ENCODE measurements at places on chromosomes 5 and 9.
A peak's percentile ranks its signal among the peaks of the same experiment; 100 is the strongest.

DNA sequence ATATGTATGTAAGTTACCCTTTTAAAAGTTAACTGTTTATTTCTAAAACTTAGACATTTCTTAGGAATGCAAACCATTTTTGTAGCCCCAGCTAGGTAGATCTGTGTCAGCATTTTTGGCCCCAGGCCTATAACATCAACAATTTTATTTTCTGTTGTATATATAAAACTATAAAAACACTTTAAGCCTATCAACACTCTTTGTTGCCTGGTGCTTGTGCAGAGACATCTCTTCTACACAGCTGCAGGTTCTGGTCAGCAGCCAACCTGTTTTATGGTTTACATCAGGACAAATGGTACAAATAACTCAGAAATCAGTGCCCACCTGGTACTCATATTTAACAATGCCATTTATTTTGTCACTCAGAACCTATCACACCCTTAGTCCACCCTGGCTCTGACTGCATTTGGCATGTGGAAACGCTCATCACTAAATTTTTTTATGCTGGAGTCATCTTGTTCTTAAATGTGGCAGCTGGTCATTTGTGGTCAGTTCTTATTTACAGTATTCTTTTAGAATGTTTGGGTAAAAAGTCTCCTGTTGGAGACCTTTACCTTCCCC, 173.4 kb downstream of the DNAH5 start:
- DNase-seq, result peak; percentile 23

DNA sequence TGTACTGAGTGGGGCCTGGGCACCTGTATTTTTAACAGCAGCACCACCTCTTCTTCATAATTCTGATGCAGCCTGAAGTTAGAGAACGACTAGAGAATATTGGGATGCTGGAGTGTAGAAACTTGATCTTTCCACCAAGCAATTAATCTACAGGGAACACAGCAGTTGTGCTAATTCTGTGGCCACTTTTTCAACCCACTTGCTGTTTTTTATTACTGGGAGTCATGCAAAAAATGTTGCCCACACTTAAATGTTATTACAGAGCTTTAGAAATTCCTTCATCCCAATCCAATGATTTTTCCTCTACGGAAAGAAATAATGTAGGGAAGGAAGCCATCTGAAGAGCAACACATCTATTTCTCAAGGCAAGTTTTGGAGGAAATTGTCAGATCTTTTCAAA, 190.9 kb upstream of the TUT7 start:
- DNase-seq, result peak; percentile 83

GRCh38 chr5:134837530-134838181, 8.1 kb upstream of the C5orf24 start:
- DNase-seq, result no peak

GRCh38 chr5:150489360-150490295, 18.3 kb upstream of the NDST1 start:
- DNase-seq, result peak; percentile 40

GRCh38 chr5:112183103-112183711, 235.9 kb downstream of the EPB41L4A start:
- DNase-seq, result peak; percentile 56

DNA sequence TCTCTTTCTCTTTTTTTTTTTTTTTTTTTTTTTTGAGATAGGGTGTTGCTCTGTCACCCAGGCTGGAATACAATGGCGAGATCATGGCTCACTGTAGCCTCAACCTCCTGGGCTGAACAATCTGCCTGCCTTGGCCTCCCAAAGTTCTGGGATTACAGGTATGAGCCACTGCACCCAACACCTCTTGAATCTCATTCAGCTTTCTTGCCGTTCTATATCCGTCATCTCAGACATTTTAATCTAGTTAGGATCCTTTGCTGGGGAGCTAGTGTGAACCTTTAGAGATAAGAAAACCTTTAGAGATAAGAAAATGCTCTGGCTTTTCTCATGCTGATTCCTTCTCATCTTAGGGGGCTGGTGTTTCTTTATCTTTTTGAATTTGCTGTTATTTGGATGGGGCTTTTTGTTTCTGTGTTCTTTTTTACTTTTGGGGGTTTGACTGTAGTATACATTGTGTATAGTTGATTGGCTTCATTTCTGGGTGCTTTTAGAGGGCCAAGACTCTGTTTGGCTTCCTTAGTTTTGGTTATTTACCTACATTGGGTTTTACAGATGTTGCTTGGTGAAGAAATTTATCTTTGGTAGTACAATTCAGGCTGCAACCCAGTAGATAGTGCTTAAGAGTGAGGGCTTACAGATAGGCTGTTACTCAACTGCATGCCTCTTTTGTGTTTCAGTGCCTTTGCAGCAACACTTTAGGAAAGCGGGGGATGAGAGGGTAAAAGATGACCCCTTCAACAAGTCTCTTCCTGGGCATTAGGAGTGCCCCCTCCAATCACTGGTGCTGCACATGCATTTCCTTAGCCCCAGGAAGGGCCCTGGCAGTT, 41.9 kb upstream of the SLC36A1 start:
- DNase-seq, result no peak

DNA sequence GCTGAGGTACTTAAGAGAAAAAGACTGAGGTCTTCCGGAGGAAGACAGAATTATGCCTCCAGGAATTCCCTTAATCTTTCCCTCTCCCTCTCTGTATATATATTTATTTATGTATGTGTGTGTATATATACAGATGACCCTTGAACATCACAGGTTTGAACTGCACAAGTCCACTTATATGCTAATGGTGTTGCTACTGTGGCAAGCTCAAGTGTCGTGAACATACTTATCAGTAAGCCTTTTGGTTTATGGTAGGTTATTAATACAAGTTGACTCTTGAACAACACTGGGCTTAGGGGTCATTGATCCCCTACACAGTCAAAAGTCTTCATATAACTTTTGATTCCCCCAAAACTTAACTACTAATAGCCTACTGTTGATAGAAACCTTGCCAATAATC, 106.8 kb downstream of the NUDT12 start:
- DNase-seq, result no peak

DNA sequence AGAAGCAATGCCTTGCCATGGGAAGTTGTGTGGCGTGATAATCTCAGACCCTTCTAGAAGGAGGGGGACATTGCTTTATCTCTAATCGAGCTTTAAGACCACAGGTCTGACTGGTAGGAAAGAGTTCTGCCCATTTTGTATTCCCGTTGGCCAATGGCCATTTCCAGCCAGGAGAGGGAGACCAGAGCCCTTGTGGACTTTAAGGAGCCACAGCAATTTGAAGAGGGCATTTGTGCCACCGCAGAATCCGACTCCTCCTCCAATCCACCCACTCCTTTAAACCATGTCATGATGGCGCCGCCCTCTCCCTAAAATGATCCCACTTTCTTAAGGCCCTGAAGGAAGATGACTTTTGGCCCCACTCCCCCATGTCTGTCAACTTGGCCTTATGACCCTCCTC, 560.5 kb upstream of the ADAMTS16 start:
- no peak for DNase-seq

DNA sequence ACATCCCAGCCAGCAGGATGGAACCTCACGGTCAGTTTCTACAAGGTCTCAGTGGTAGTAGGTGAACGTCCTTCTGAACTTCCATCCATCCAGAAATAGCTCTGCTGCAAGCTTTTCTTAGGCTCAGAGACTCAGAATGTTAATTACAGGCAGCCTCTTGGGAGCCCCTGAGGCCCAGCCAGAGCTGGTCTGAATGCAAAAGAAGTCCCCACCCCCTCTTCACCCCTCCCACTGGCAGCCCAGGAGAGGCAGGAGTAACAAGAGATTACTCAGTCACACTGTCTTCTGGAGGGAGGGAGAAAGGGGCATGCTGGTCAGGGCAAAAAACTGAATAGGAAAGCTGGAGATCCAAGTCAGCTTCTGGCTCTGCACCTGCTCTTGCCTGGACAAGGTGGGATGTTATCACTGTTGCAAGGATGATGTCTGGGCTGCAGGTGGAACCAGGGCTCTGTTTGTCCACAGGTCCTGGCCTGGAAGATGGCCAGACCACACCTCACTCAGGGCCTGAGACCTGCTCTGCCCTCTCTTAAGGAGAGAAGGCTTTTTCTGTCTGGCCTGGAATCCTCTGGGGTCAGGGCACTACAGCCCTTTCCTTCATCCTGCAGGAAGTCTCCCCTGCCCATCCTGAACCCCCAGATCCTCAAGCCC, 9.1 kb downstream of the ENHO start:
- DNase-seq, result peak; percentile 39

DNA sequence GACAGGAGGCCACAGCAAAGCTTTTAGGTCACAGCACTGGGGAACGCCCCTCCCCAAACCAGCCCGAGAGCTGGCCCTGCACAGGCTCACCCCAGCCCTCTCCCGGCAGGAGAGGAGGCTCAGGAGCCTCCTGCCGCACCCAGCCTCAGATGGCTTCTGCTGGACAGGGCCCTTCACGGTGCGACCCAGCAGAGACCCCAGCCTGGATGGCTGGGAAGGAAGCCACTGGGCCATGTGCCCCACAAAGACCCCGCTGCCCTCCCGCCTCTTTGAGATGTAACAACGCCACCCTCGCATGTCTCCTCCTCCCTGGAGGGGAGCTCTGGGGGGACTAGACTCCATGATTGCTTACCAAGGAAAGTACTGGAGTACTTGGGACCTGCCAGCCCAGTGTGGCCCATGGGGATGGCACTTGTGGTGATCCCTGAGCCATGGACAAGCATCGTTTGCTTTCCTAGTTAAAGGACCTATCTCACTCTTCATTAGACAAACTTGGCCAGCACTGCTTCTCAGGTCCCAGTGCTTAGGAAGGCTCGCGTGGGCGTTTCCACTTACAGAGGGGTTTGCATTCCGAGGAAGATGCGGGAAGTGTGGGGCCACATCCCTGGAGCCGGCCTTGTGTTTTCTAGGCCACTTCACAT, 9.0 kb downstream of the MYMK start:
- DNase-seq, result no peak

DNA sequence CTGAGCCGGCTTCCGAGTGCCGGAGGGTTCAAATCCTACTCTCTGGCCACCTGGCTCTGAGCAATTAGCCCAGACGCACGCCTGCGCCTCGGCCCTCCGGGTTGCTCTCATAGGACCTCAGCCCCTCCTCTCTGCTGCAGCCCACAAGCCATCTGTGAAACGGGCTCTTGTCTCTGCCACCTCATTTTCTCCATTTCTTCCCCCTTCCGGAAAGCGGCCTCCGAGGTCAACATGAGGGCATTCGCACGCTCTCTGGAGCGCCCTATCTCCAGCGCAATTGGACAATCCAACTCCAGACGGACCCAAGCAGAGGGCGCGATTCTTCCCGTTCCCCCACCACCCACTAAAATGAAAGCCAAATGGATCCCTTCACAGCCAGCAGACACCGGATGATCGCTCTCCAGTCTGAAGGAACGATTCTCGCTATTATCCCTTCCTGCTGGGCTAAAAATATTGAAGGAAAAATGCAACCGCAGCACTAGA, 41.5 kb downstream of the VAV2 start:
- peak; percentile 25 for DNase-seq

GRCh38 chr5:96963267-96963666, 27.4 kb downstream of the LNPEP start:
- DNase-seq, result peak; percentile 70

DNA sequence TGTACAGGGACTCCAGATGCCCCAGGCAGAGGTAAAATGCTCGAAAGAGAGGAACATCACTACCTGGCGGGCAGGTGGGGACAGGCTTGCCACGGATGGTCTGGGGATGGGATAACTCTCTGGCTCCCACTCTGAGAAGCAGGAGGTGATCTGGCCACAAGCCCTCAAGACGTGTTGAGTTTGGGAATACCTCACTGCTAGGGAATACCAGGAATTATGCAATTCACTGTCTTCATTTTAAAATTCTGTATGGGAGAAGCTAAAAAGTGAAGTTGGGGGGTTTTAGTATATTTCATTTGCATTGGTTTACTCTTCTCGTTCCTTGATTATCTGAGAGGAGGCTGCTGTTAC, 510.4 kb downstream of the CCDC171 start:
- DNase-seq, result peak; percentile 26

GRCh38 chr5:31273631-31274378, 80.3 kb downstream of the CDH6 start:
- DNase-seq, result no peak

DNA sequence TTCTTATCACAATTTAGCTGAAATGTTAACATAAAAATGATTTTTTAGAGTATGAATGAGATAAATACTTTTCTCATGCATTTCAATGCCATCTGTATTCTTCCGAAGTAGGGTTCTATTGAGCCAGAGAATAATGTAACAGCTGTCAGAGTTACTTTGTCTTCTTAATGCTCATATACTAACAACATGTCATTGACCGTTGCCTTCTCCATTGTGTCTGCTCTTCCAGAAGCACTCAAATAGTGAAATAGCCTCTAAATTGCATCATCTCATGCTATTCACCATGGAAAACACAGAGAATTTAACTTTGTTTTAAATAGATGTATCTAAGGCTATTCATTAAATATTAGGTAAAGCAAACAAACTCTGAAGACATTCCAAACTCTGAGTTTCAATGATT, 1875.9 kb upstream of the CDH9 start:
- DNase-seq, result no peak

- DNase-seq, result no peak
Measured at GRCh38 chr9:130399768-130400167, 45.0 kb upstream of the ASS1 start.

DNA sequence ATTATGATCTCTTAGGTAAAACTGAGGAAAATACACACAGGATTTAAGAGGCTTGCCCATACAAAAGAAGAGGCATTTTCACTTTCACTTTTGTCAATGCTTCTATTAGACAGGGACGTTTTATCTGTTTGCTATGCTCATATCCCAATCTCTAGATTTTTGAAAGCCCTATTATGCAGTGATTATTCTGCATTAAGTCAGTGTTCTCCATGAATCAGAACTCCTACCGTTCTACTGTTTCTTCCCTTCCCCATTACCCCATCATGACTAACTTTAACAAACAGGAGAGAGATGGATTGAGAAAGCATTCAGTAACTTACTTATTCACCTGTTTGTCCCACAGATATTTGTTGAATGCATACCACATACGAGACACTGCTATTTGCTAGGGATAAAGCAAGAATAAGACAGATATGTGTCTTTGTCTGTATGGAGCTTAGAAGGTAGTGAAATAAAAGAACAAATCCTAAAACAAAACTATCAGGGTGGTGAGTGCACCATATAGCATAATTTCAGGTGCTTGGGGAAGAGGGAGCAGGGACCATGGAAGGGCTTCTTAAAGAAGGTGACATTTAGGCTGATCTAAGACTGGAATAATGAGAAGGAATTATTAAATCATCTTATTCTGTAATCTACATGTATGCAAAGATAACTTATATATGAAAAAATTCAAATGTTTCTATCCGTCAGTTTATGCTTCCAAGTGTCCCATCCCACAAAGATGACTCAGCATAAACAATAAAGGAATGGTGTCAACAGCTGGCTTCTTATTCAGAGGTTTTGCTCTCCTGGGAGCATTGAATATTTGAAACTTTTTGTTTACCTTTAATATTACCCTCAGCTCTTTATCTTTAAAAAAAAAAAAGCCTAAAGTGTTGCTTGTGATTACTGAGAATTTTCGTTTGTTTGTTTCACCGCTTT, 328.1 kb downstream of the HINT1 start:
- DNase-seq, result peak; percentile 4

Measured in fibroblast of upper back skin (primary cell).